ENCODE measurements at places on chromosomes 1 and 21. TPM values are rescaled to one million over a fixed set of nuclear protein-coding genes. Genes with fewer than 3 reads are reported as not detected.

GRCh38 chr1:172517081-172517480 is 15.9 kb upstream of the SUCO start:
- DNase-seq, result no peak

GRCh38 chr1:187157552-187157951 is 328.8 kb downstream of the PLA2G4A start:
- no peak for DNase-seq

Gene ETV3
- 13.9 TPM for total RNA-seq

Gene GPR89B
- total RNA-seq, result 5.6 TPM

DNA sequence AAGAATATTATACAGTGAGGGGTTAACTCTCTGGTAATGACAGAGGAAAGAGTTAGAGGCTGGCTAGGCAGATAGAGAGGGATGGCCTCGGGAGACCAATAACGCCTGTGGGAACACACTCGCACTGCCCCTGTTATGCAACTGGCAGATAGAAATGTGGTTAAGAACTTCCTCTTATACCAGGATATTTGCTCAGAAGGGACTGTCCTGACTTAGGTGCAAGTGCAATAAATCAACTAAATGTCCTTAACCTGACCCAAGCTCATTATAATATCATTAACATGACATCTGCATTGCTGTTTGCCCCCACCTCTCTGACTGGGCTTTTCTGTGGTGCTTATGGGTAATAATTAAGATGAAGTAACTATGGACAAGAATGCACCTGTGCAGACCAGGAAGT is 1518.0 kb downstream of the NCAM2 start:
- no peak for DNase-seq

DNA sequence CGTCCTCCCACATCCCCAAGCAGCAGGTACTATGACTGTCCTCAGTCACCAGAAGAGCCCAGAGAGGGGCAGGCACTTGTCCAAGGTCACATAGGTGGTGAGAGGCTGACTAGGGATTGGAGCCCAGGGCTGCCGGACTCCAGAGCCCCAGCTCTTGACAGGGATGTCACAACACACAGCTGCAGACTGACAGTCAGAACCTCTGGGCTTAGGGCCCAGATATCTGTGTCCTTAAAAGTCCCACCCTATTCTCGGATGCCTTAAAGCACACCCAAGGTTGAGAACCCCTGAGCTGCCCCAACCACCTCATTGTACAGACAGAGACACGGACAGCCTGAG is 622.9 kb downstream of the MATN1 start:
- no peak for DNase-seq

Gene AMY1C
- not detected for total RNA-seq

DNA sequence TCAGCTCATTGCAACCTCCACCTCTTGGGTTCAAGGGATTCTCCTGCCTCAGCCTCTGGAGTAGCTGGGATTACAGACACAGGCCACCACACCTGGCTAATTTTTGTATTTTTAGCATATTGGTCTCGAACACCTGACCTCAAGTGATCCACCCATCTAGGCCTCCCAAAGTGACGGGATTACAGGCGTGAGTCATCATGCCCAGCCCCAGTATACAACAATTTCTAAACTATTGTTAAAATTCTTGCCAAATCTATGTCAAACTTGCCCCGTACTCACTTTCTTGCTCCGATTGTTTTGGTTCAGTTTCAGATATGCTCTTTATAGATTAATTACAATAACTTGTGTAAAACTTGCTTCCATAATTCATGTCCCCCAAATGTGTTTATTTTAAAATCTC is 4.1 kb downstream of the RGS18 start:
- DNase-seq, result no peak

DNA sequence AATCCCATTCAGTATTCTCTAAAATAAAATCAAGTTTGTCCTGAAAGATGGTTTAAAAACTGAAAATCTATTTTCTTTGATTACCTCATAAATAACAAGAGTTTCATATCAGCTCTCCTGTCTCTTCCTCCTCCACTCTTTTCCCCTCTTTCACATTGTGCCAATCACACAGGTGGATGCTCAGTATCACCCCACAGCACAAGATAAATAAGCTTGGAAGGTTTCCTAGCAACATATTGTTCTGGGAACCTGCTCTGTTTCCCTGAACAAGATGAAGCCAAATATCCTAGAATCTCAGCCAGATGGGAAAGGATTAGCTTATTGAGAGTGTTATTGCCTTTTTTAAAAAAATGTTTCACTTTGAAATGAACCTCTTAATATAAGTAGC is 45.7 kb upstream of the CACYBP start:
- DNase-seq, result no peak

All from heart left ventricle (tissue), 16 donors.